Epithelial cell of proximal tubule (primary cell): ENCODE measurements at places on chromosomes 4 and X. TPM values are rescaled to one million over a fixed set of nuclear protein-coding genes. Genes with fewer than 3 reads are reported as not detected.

The PNMA6F gene
- total RNA-seq, result not detected in 2 replicates

GRCh38 chr4:7581477-7581876 is 146.7 kb upstream of the PSAPL1 start:
- no peak for DNase-seq

GRCh38 chr4:110675426-110675825 is 52.5 kb upstream of the PITX2 start:
- no peak for DNase-seq

The HERC6 gene
- 2.4 and 5.4 TPM in 2 replicates for total RNA-seq

The LAMTOR3 gene
- 22.2 and 37.0 TPM in 2 replicates for total RNA-seq

The PDHA2 gene
- not detected in 2 replicates for total RNA-seq

The IL2RG gene
- total RNA-seq, result not detected in 2 replicates

GRCh38 chrX:120690344-120690743 is 60.5 kb upstream of the C1GALT1C1 start:
- no peak for DNase-seq

DNA sequence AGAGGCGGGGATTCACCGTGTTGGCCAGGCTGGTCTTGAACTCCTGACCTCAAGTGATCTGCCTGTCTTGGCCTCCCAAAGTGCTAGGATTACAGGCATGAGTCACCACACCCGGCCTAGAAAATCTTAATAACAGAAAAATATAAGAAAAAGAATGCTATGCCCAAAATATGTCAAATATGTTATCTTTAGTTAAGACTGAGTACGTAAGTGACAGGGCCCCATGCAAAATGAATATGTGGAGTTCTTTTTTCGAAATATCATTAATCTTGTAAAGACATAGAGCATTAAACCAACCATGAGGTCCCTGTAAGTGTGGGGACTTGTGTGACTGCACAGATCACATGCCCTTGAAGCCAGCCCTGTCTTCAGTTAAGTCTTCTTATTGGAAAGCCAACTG is 8.9 kb upstream of the ZNF518B start:
- no peak for DNase-seq

The CNKSR2 gene
- total RNA-seq, result 1.4 and 3.4 TPM in 2 replicates

The TAF7L gene
- total RNA-seq, result 0.36 and 1.3 TPM in 2 replicates

DNA sequence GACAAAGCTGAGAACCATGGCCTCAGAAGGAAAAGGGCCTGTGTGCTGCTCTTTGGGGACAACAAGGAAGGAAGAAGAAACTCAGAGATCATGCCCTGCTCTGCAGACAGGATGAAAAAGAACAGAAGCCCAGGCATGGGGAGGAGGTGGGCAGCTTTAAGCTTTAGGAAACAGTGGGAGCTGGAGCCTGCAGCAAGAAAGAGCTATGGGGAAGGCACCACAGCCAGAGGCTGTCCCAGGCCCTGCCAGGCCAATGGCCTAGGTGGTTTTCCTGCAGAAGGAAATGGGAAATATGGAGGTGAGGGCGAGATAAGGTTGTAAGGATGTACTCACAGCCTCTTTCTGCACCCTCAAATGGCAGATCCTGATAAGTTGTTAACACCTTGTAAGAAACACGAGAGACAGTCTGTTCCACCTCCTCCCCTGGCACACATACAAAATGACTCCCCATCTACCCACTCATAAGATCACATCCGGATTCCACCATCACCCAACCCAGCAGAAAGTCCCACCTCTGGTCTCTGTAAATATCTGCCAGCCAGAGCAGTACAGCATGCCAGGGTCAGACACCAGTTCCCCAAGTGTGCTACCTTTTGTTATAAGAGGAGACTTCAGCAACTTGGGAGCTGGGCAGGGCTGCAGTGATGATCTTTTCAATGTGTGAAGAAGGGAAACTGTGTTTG is 105.2 kb downstream of the RTL5 start:
- DNase-seq, result no peak

The CT45A3 gene
- not detected in 2 replicates for total RNA-seq

DNA sequence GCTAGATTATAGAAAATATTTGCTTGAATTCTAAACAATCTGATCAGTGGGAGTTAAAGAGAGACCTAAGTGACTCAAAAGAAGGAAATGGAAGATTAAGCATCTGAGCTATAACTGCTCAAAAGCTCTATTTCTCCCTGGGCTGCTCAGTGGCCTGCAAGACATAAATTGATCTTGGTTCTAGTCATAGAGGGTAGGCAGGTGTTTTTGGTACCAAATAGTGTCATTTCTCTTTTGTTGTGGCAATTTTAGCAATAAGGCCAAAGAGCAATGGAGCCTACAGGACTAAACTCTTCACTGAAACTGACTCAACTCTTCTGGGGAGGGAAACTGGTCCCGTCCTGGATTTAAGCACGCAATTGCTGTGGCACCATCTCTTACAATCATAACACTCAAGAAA is 33.9 kb upstream of the BMP2K start:
- DNase-seq, result no peak

DNA sequence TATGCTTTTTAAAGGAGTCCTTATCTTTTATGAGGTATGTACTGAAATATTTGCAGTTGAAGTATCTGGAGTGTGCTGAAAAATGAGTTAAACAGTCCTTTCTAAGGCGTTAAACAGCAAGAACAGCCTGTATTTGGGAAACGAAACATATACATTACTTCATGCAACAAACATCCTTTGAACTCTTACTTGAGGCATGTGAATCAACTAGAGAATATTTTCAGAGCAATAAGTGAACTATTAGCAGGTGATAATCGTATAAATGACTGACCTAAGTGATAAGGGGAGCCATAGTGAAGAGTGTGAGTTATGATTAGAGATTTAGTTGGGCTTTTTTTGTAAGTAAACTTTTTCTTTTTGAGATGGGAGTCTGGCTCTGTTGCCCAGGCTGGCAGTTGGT is 45.9 kb upstream of the RHOH start:
- DNase-seq, result no peak

DNA sequence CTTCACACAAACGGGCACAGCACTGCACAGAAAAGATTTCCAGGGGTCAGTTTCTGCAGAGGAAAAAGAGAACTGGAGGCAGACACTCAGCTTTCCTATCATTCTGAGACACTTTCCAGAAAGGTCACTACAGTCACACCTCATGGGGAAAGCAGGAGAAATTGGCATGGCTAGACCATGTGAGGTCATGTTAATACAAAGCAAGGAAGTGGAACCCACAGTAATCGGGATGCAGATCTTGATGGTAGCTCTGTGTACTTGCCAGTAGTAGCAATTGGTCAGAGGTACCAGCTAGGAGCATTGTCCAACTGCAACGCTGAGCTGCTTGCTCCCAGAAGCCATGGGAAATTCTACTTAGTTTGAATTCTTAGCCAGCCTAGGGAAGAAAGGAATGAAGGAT is 255.3 kb upstream of the PCDH10 start:
- DNase-seq, result no peak

DNA sequence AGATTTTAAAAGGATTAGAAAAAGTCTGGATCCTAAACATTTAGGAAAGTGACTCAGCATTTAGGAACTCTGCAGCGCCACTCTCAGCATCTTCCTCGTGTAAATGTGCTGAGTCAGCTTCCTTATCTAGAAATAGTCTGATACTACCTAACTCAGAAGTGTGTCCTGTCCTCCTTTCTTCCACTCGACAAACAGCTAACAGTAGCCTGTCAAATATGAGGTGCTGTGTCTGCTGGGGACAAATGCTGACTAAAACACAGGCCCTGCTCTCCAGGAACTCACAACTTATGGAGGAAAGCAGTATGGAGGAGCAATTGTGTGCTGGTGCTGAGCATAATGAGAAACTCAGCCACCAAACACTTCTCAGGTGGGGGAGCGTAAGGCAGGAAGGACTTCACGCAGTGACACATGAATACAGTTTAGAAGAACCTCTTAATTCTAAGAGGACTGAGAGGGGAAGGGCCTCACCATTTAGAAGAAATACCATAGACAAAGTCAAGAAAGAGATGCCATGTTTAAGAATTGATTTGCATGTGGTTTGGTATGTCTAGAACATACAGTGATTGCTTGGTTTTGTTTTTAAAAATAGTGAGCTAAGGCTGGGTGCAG is 125.3 kb downstream of the SOWAHB start:
- DNase-seq, result no peak

DNA sequence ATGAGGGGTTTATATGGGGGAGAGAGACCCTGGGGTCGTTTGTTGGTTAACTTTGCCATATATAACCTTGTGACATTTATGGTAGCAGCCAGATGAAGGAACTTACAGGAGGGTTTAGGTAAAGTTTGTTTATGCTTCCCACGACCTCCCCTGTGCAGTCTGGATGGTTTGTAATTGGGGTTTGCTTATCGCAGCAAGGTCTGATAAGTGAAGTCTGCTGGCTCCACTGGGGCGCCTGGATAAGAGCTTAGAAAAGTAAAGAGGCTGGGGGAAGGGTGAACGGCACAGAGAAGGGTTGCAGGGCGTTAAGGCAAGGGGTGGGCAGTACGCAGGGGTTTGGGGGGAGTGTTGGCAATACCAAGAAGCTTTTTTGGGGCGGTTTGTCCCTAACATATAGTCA is 98.7 kb downstream of the KDM6A start:
- no peak for DNase-seq

GRCh38 chr4:115834441-115834840 is 721.0 kb upstream of the NDST4 start:
- no peak for DNase-seq

The FATE1 gene
- total RNA-seq, result not detected in 2 replicates

DNA sequence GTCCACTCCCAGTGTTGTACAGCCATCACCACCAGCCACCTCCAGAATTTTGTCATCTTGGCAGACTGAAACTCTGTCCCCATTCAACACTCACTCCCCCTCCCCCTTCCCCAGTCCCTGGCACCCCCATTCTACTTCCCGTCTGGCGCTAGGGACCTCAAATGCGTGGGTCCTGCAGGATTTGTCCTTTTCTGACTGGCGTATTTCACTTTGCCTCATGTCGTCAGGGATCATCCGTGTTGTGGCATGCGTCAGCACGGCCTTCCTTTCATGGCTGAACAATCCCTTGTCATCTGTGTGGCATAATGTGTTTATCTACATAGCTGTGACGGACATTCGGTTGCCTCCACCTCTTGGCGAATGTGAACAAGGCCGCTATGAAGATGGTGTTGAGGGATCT is 5.5 kb downstream of the TADA2B start:
- DNase-seq, result no peak

GRCh38 chrX:18981124-18981807 is 2.6 kb downstream of the PHKA2 start:
- DNase-seq, result no peak

DNA sequence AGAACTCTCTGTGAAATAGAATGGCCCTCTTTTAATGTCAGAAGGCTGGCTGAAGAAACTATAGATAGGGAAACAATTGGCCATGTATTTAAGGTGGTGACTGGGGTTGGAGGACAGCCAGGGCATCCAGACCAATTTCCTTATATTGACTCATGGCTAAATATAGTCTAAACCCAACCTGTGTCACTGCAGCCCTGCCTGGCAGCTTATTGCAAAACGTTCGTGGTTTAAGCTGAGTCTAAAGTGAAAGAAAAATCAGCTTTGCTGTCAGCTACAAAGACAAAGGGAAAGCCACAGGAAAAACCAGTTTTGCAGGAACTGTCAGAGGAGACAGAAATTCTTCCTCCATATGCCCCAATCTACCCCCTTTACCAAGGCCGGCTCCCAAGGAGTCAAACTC is 902.8 kb upstream of the NDST4 start:
- DNase-seq, result no peak

GRCh38 chrX:109934935-109935334 is 68.0 kb upstream of the TMEM164 start:
- DNase-seq, result no peak

GRCh38 chrX:47572773-47573340 is 9.4 kb upstream of the TIMP1 start:
- no peak for DNase-seq

GRCh38 chrX:18174971-18175370 is 45.7 kb downstream of the BEND2 start:
- DNase-seq, result no peak

GRCh38 chr4:174292473-174292872 is 8.8 kb downstream of the CEP44 start:
- DNase-seq, result no peak

- DNase-seq, result no peak
Observed at GRCh38 chr4:73897380-73898136, 28.4 kb downstream of the CXCL1 start.

DNA sequence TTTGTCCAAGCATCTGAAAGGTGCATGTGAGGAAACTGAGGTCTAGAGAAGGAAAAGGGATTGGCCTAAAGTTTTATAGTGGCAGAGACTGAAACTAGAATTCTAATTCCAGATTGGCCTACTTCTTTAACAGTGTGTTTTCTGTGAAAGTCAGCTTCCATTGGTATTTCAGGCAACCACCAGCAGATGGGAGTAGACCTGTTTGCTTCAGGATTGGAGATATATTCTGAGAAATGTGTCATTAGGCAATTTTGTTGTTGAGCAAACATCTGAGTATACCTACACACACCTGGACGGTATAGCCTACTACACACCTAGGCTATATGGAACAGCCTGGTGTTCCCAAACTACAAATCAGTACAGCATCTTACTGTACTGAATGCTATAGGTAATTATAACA is 207.3 kb upstream of the RADX start:
- DNase-seq, result no peak

GRCh38 chrX:79415056-79415455 is 47.9 kb upstream of the ITM2A start:
- peak; percentile 10 for DNase-seq

- no peak for DNase-seq
Observed at GRCh38 chr4:138255917-138256597, 13.9 kb upstream of the SLC7A11 start.
